ENCODE measurements at places on chromosomes 7 and 10.

DNA sequence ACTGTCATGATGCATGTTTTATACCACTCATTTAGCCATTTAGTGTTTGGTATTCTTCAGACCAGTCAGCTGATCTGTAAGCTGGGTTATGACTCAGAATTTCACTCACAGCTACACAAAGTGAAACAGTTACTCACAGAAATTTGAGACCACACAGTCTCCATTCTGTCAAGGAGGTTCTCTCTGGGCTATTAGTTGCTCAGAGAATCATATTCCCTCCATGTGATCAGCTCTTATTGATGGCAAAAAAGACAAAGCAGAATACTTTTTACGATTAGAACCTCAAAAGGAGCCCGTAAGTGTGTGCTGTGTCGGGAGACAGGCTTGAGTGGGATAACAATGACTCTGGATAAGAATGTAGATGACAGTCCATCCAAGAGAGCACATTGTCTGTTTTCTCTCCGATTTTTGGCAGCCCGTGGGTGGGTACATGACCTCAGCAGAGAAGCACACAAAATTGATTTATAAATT is 277.6 kb upstream of the SORCS1 start:
- DNase-seq = no peak

DNA sequence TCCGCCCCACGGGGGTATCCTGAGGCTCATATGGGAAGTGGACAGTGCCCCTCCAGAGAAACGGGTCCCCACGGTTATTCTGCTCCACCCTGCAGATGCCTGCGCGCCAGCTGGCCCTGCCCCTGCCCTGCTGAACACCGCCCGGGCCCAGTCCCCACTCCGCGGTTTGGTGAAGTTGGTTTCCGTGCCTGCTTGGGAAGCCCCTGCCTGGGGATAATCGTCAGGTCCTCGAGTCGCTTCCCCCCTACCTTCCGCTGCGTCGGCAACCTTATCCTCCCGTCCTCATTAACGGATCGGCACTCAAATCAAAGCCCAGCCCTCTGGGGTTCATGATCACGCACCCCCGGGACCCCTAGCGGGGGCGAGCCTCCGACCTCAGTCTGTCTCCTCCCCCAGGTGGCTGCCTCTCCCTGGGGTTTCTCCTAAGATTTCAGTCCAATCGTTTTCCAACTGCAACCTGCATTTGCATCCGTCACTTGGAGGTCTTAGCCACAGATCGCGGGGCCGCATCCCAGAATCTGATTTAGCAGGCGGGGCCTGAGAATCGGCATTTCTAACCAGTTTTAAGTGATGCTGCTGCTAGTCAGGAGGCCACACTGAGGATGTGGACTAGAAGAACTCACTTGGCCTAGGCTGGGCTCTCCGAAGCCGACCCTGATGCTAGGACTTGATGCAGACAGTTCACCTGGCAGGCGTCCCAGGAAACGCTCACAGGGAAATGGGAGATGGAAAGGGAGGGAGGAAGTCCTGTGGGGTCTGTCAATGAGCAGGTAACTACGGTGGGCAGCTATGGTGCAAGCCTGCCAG is 27.6 kb downstream of the WDR86 start:
- DNase-seq = no peak

- DNase-seq = no peak
Measured at GRCh38 chr10:120705309-120705708, 145.9 kb upstream of the WDR11 start.

- DNase-seq = no peak
Measured at GRCh38 chr7:34361663-34362250, 296.3 kb upstream of the NPSR1 start.

DNA sequence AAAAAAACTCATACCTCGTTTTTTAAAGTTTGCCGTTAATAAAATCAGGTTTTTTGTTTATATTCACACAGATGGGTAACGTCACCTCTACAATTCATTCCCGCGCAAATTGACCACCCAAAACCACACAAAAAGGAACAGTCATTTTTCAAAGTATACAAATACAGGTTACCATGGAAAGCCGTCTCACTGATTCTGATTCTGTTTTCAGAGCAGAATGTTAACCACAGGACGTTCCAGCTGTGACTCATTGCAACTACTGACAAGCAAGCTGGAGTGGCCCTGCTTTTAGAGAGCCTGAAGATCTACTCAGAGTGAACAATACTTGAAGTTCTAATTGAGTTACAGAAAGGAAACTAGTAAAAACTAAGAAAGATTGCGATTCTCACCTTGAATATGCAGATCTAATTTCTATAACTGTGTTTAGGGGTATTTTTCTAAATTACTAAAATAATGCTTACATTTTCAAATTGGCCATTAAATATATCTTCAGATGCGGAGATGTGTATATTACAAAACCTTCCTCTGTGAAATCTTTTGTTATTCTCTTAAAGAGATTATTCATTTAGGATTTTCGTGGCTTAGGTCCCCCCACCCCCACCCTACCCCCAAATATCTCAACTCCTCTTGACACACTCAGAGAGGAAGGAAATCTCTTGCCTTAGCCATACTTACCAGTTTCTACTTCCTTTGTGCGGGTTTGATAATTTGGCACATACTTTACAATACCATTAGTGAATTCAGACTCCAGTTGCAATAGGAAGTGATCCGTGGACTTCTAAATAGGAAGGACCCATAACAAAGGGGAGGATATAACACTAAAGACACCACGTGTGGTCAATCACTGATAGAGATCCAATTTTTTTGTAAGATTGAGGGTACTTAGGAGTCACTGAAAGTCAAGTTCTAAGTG is 106.0 kb downstream of the CUBN start:
- DNase-seq = peak; percentile 93

- DNase-seq = no peak
Measured at GRCh38 chr10:131729361-131729760, 171.4 kb upstream of the PPP2R2D start.

DNA sequence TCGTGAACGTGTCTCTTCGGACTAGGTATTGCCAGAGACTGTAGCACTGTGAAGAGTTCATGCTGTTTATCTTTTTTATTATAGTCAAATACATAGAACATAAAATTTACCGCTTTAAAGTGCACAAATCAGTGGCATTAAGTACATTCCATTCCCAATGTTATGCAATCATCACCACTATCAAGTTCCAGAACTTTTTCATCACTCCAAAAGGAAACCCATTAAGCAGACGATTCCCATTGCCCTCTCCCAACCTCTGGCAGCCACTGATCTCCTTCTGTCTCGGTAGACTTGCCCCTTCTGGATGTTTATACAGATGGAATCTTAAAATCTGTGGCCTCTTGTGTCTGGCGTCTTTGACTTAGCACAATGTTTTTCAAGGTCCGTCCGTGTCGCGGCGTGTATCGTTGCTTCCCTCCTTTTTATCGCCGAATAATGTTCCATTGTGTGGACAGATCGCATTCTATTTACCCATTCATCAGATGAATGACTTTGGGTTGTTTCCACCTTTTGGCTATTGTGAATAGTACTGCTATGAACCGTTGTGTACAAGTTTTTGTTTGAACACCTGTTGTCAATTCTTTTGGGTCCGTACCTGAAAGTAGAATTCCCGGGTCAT is 2.7 kb downstream of the PROSER2 start:
- DNase-seq = no peak

DNA sequence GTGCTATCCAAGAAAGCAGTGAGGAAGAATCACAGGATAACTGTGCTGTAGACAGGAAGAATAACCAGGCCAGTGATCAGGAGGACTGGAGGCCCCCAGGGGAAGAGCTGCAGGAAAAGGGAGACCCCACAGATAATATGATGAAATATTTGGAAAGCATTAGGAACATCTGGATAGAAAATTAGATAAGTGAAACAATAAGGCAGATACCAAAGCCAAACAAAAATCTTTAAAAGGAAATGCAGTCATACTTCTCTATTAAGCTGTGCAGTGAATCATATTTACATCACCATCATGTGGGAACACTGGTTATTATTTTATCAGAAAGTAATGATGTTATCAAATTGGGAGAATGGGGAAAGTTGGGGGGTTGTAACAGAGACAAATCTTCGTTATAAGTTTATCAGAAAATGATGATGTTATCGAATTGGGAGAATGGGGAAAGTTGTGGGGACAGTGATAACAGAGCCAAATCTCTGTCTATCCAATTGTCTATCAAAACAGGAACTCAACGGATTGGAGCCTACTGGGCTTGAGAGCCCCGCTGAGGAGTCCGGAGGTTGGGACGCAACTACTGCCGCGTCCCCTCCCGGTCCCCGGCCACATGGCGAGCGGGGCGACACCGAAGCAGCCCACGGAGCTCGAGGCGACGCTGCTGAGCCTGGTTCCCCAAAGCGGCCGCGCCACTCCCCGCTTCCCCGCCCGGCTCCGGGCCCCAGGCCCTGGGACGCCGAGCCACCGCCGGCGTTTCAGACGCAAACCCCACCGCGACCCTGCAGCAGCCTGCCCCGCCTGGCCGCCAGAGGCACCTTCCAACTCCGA is 14.0 kb upstream of the RALA start:
- DNase-seq = peak; percentile 44

DNA sequence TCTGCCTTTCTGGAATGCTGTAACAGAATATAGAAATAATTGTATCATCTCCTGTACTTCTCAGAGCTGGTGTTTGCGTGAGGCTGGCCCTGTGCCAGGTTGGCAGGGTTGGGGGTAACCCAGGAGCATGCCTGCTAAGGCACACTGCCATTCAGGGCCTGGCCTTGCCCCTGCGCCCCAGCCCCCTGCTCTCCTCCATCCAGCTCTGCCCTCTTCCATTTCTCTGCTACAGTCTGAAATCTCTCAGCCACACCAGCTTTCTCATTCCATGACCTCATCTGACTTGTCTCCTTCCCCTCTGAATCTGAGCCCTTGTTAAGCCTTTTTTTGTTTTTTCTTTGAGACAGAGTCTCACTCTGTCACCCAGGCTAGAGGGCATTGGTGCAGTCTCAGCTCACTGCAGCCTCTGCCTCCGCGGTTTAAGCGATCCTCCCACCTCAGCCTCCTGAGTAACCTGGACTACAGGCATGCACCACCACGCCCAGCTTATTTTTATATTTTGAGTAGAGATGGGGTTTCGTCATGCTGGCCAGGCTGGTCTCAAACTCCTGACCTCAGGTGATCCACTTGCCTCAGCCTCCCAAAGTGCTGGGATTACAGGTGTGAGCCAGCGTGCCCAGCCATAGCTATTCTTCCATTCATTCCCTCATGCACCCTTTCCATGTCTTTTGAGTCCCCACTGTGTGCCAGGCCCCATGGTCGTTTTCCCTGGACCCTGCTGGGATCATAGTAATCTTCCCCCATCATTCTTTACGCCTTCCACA is 206.8 kb downstream of the CUX1 start:
- peak; percentile 31 for DNase-seq

- no peak for DNase-seq
Measured at GRCh38 chr7:53003653-53004445, 31.6 kb upstream of the POM121L12 start.

GRCh38 chr7:27834179-27834921 is 94.4 kb downstream of the TAX1BP1 start:
- DNase-seq = peak; percentile 29

GRCh38 chr7:156461881-156462665 is 178.5 kb upstream of the RNF32 start:
- DNase-seq = no peak

DNA sequence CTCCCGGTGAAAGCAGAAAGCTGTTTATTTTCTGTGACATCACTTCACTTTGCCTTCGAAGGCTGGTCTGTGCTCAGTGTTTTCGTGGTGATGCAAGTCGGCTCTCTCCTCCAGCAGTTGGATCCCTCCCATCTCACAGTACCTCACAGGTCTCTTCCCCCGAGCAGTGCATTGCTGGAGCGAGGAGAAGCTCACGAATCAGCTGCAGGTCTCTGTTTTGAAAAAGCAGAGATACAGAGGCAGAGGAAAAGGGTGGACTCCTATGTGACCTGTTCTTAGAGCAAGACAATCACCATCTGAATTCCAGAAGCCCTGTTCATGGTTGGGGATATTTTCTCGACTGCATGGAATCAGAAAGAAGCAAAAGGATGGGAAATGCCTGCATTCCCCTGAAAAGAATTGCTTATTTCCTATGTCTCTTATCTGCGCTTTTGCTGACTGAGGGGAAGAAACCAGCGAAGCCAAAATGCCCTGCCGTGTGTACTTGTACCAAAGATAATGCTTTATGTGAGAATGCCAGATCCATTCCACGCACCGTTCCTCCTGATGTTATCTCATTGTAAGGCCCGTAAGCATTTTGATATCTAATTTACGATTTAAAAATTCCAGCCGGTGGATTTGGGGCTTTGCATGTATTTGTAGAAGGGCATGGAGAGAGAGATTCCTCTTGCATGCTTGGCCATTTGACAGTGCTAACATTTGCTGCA is at the start of gene LGI1:
LGI1 (plus strand) TSS at position 136 of the 707 bp plus-strand sequence; CDS start at position 345, 209 bp downstream.
- DNase-seq = peak; percentile 50

GRCh38 chr10:69055241-69055640 is 32.7 kb upstream of the SRGN start:
- DNase-seq = no peak

GRCh38 chr7:1181031-1181430 is 21.0 kb upstream of the ZFAND2A start:
- no peak for DNase-seq

DNA sequence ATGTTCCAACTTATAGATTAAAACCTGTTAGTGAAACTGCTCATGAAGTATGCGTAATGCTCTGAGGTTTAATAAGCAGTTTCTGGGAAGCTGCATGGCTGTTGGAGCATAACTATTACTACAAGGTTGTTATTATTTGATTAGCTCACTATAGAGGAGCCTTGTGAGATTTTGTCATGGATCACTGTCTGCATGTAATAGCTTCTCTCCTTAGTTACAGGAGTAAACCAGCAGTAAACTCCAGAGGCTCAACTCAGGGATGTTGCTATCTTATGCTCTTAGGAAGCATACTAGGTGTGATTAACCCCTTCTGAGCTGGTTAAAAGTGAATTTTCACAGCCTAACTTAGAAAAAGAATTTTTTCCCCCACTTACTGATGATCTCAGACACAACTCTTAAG is 63.6 kb upstream of the IFRD1 start:
- DNase-seq = peak; percentile 64

DNA sequence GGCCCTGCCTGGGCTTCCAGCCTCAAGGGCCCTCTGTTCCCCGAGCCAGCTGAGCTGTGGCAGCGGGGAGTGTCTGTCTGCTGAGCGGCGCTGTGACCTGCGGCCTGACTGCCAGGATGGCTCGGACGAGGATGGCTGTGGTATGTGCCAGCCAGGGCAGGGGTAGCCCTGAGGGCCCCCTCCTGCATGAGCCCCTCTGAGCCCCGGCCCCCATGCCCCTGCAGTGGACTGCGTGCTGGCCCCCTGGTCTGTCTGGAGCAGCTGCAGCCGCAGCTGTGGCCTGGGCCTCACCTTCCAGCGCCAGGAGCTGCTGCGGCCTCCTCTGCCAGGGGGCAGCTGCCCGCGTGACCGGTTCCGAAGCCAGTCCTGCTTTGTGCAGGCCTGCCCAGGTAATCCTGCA is 28.4 kb upstream of the ZNF467 start:
- no peak for DNase-seq

DNA sequence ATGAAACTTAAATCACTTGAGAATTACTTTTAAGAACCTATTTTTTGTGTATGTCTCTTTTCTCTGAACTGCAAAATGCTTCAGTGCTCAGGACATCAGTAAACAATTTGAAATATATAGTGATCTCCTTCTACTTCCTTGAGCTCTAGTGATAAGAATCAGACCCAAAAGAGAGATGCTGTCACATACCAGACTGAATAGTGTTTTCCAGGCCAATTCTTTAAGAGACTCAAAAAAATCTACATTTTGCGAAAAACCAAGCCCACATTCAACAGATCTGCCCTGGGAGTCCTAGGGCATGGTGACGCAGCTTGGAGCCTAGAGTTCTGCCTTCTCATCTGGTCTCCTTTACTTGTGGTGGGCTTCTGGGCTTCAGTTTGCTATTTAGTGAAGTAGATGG is 72.1 kb upstream of the SLC13A1 start:
- peak; percentile 69 for DNase-seq

Data from mesendoderm (in vitro differentiated cells).